GM13976 (cell line): ENCODE measurements at places on chromosomes 7 and 10.

DNA sequence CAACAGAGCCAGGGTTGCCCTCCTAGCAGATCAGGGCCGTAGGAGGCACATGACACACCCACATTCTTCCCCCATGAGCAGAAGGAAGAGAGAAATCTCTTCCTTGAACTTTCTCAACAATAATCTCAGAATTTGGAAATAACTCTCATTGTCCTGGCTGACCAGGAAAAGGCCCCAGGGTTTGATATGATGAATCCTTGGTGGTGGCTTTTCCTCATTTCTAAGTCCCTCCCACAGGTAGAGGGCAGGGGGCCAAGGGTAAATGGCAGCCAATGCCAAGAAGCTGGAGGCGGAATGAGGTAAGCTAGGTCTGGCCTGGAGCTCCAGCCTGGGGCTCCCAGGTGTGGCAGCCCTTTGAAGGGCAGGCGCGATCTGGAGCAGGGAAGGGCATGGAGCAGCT, 67.8 kb downstream of the GRB10 start:
- DNase-seq: no peak

GRCh38 chr10:119567978-119568377, 25.5 kb upstream of the RGS10 start:
- DNase-seq: peak; percentile 42

DNA sequence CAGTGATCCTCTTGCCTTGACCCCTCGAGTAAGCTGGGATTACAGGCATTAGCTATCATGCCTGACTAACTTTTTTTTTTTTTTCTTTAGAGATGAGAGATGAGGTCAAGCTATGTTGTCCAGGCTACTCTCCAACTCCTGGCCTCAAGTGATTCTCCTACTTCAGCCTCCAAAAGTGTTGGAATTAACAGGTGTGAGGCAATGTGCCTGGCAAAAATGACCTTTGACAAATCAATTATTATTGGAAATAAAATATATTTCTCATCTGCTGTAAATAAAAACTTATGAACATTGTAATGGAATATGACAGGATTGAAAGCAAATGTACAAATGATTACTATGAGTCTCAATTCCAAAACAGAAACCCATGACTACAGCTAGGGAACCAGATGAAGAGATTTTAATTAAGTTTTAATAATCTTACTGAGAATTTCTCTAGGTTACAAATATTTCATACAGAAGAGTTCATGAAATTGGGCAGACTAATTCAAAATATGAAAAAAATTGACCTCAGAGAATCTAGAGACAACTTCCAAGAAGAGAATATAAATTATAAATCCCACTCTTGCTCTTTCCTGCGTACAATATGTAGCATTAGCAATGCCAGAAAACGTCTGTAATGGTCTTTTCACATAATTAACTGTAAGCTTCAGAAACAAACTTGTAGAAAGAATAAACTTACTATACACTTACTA, 414.7 kb downstream of the DGKB start:
- DNase-seq: no peak

DNA sequence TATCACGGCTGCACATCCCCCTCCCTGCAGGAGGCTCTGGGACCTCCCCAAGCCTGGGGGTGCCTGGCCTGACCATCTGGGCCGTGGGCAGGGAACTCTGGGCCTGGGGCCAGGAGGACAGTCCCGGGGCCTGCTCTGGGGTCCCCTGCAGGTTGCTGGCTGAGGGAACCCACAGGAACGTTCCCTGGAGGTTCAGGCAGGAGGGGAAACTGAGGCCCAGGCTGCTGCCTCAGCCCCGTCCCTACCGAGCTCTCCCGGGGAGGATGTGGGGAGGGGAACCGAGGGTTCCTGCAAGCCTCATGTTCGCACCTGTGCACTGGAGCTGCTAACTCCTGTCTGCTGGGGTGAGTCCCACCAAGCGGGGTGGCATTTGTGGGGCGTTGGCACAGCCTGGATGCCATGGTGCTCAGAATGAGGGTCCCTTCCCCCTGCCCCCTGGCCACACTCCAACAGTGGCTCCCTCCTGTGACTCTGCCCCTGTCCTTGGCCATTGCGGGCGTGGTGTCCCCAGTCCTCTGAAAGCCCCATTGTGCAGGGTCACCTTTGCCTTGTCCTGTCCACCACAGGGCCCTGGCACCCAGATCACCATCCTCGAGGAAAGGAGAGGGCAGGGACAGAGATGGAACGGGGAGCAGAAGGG, 9.4 kb downstream of the ELFN1 start:
- DNase-seq: peak; percentile 11

DNA sequence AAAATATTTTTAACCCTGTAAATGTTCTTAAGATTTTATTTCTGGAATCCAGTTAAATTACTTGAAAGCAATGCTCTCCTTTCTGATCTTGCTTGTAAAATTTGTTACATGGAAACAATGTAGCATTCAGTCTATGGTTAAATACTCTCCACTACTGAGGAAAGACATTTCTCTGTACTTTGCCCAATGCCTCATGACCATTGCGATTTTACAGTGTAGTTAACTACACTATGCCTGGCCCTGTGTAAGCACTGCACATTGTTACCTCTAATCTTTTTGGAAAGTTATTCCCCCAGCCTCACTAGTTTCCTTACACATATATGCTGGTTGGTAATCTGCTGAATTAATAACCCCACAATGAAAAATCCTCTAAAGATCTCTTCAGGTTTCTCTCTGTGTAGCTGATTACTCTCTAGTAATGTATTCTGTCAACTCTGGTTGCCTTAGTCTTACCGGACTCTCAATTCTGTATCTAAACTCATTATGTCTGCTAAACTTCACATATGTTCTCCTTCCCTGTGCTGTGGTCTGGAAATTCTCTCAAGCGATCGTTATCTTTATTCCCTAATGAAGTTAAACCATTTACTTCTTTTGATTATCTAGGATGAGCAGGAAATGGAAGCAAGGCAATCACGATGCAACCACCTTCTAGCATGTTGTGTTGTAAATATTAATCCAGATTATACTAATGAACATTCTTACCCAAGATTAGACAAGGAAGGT, 58.7 kb upstream of the TMEM106B start:
- DNase-seq: no peak

- no peak for DNase-seq
These were observed 50.0 kb downstream of the ABCC2 start for GRCh38 chr10:99832439-99832838.

- no peak for DNase-seq
These were observed 26.8 kb downstream of the PLAC9 start for GRCh38 chr10:80159166-80159873.

- peak; percentile 48 for DNase-seq
These were observed 692 bp downstream of the NEURL1 start for GRCh38 chr10:103493916-103494877.

DNA sequence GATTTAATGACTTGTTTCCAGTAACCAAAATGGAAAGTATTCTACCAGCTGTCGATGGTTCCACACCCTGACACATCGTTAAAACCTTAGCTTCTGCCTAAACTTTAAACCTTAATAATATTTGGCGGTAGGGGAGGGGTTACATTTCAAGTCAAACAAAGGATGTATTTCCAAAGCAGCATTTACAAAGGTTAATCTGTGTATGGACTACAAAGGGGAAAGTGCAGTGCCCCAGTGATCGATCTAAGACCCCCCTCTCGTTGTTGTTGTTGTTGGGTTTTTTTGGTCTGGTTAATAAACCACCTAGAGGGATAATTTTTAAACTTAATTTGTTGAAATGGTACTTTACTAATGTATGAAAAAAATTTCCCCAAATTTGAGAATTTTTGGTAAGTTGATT, 1.1 kb upstream of the STEAP2 start:
- DNase-seq: no peak

- no peak for DNase-seq
These were observed 16.3 kb upstream of the DKK1 start for GRCh38 chr10:52297747-52298146.

DNA sequence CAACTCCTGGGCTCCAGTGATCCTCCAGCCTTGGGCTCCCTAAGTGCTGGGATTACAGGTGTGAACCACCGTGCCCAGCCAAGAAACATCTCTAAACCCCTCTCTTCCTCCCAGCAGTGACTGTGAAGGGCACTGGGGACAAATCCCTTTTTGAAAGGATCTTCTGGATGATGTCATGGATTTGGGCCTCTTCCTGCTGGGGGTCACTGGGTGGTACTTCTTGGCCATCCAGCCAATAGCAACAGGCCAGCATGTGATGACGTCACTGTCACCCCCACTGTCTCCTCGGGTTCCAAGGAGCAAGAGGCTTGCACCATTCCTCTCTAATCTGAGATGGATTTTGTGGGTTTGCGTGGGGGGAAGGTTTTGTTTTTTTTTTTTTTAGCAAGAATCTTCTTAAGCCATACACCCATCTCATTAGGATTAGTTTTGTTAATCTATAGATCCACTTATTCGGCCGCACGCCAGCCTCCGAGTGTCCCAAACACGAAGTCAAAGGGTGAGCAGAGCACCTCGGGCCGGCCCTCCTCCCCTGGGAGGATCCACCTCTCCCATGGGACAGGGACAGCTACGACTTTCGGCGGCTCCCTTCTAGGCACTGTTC, 29.4 kb upstream of the TNRC18 start:
- no peak for DNase-seq

DNA sequence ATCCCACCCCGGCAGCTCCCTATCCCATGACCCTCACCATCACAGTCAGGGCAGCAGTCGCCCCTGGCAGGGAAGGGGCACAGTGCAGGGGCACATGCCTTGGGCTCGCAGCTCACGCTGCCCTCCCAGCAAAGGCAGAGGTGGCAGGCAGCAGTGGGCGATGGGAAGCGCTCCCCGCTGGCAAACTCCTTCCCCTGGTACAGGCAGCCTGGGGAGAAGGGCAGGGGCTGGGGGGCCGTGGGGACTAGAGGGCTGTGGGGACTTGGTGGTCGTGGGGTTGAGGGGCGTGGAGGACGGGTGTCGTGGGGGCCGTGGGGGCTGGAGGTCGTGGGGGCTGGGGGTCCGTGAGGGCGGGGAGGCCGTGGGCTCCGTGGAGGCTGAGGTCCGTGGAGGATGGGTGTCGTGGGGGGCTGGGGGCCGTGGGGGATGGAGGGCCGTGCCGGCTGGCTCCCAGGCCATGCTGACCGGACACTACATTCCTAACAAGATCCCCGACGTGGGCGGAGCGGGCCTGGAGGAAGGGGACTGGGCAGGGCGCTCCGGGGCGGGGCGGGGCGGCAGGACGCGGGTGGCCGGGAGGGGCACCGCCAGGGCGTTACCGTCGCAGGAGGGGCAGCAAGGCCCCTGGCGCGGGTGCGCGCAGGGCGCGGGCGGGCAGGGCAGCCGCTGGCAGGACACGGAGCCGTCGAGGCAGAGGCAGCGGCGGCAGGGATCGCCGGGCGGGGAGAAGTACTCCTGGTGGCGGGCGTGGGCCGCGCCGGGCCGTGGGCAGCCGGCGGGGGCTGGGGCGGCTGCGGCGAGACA, 20.0 kb downstream of the KCP start:
- DNase-seq: no peak

- DNase-seq: peak; percentile 68
These were observed 108.1 kb downstream of the CCDC71L start for GRCh38 chr7:106552645-106553445.

- DNase-seq: no peak
These were observed 60.3 kb downstream of the ATOH7 start for GRCh38 chr10:68171539-68172080.

DNA sequence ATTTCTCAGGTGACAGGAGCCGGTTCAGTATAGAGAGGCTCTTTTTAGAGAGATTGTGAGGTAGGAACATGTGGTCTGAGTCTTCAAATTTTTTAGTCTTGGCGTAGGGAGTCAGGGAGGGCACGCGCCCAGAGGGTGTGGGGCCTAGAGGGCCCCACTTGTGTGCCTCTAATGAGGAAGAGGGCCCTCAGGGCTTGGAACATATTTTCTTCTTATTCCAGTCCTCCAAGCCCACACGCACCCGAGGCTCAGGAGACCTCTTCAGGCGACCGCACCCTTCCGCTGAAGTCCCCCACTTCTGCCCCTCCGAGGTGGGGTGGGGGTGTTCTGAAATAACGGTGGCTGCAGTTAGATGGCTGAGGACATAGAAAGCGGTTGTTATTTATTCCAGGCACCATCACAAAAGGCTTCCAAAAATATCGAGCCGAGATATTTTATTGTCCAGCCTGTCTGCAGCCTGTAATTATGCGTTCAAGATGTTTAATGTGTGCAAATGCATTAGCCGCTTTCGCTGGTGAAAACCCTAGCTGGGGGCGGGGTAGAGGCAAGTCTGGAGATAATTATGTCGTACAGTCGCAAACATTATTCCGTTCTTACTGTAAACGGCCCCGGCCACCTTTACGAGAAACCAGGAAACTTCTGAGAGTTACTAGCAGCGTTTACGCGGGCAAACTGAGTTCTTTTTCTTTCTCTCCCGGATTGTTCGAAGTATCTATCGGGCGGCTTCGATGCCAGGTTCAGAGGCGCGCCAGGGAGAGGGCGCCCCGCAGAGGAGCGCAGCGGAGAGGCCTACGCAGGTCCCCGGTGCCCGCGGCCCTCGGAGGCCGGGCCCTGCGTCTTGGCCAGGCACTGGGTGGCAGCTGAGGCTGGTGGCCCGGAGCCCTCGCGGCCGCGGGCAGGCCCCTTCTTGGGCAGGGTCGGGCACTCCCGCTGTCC, 12.9 kb upstream of the HOXA13 start:
- no peak for DNase-seq

DNA sequence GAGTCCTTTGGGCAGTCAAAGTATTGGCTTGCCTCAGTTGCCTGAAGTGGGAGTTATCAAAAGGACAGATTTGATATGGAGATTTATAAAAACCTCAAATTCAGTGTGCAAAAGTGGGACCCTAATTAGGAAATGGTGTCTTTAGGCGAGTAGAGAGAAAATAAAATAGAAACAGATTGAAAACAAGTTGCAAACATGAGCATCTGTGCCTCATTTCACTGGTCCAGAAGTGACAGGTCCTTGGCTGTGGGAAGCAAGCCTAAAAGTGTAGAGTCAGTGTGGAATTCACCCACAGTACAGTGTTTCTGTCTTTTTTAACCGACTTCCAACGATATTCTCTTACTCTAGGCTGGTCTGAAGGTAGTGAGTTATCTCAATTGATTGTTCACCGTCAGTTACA, 51.2 kb downstream of the ST8SIA6 start:
- DNase-seq: no peak

- DNase-seq: no peak
These were observed 1.2 kb downstream of the COX19 start for GRCh38 chr7:974172-974571.

DNA sequence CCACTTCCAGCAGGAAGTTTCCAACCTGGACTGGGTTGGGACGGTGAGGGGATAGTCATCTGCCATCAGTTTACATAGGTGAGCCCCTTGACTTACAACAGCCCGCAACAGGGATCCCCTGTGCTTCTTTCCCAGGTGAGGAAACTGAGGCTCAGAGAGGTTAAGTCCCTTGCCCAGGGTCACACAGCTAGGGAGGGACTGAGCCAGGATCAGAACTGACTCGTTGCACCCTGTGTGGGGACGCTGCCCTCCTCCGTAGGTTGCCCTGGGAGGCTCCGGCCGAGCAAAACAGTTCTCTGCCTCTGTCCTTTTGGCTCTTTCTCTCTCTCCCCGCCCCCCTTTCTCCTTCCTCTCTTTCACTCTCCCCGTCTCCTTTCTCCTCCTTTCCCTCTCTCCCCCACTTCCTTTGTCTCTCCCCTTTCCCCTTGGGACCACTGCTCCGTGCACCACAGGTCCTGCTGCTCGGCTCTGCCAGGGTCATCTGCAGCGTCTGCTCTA, 117.4 kb upstream of the PPIF start:
- no peak for DNase-seq
